ENCODE measurements at places on chromosomes 4 and X.

- DNase-seq = no peak
Measured at GRCh38 chr4:187006189-187006618, 282.5 kb upstream of the FAT1 start.

DNA sequence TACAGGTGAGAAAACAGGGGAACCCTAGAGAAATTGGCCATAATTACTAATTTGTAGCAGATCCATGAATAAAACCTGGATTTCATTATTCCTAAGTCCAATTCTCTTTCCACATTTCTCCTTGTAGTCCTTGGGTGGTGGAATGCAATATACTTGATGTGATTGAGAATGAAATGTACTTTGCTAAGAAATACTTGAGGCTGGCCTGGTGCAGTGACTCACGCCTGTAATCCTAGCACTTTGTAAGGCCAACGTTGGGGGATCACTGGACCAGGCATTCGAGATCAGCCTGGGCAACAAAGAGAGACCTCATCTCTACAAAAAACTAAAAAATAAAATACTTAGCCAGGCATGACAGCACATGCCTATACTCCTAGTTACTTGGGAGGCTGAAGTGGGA lies 15.9 kb downstream of the TMEM184C start:
- DNase-seq = no peak

DNA sequence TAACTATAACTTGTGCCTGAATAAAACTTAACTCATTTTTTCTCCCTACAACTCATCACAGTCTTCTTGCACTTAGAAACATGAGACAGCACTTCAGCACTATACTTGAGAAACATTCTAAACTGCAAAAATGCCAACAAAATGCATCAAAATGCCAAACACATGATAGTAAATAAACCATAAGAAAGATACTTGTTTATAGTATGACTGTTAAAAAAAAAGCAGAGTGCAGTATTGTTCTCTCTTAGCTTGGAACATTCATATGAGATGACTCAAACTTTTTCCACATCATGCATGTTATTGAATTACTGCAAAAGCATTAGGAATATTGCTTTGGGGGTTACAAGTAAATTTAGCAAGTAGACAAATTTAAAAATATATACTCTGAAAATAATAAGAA lies 135.7 kb upstream of the ANXA10 start:
- no peak for DNase-seq

DNA sequence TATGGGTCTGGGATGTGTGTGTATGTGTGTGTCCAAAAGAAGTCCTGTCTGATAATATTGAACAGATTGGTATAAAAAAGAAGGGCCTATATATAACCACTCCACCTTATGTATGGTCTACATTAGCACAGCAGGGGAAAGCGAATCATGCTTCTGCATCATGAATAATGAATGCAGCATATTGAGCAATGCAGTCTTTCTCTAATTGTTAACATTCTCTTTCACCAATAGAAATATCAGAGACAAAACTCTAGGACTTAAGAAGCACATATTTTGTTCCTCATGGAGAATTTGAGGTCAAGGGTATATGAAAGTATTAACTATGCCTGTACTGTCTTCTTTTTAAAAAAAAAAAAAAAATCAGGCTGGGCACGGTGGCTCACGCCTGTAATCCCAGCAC lies 264.3 kb upstream of the NOCT start:
- DNase-seq = no peak

GRCh38 chr4:104989371-104989770 lies 157.3 kb upstream of the TET2 start:
- no peak for DNase-seq

GRCh38 chr4:20643631-20644030 lies 56.6 kb upstream of the PACRGL start:
- no peak for DNase-seq

GRCh38 chr4:72529148-72529822 lies 39.7 kb downstream of the ADAMTS3 start:
- DNase-seq = no peak

DNA sequence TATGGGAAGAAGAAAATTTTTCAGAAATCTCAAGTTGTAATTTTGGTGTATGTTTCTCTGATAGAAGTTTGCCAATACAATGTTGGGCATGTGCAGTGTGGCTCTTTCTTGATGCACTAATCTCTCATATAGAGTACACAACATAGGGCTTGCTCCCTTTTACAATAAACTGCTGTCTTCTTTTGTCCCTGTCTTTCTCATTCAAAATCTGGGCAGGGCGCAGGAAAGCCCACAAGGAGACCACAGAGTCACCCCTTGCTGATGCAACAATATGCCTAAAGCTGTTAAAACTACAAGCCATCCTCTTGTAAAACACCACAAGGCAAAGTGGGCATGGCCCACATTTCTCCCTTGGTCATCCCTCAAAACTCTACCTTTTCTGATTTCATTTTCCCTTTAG lies 63.4 kb upstream of the TBC1D9 start:
- no peak for DNase-seq

GRCh38 chr4:74123065-74123728 lies 24.2 kb upstream of the CXCL2 start:
- DNase-seq = no peak

- DNase-seq = no peak
Measured at GRCh38 chr4:5562476-5562875, 145.9 kb downstream of the EVC2 start.

DNA sequence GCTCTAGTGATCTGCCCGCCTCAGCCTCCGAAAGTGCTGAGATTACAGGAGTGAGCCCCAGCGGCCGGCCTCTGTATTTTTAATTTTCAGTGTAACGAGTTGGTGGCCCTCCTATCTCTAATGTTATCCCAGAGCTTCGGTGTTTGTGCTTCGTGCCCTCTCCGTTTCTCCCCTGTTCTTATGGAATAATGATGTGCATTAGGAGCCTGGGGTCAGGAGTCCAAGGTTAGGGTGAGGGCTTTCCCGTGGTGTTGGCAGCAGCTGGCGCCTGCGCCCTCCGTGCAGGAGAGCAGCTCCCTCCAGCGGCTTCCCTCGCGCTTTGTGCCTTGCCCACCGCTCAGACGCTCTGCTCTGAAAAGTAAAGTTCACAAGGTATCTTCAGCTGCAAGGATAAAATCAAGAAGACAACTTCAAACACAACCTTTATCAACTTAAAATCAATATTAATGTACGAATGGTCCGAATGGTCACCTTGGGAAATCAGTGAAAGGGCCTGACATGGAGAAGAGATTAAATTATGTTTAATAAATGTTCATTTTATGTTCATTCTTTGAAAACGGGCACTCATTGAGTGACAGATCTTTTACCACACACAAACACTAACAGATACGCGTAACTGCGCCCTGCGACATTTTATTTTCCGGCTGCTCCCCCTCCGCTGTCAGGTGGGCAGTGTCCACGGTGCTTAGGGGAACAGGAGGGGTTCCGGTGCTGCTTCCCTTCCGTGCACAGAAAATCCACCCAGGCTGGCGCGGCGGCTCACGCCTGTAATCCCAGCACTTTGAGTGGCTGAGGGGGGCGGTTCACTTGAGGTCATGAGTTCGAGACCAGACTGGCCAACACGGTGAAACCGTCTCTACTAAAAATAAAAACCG lies 62.4 kb downstream of the TRAPPC11 start:
- DNase-seq = no peak

- no peak for DNase-seq
Measured at GRCh38 chr4:113153529-113154101, 104.2 kb downstream of the ANK2 start.

GRCh38 chrX:124346877-124347241 lies 496 bp downstream of the SH2D1A start:
- no peak for DNase-seq

DNA sequence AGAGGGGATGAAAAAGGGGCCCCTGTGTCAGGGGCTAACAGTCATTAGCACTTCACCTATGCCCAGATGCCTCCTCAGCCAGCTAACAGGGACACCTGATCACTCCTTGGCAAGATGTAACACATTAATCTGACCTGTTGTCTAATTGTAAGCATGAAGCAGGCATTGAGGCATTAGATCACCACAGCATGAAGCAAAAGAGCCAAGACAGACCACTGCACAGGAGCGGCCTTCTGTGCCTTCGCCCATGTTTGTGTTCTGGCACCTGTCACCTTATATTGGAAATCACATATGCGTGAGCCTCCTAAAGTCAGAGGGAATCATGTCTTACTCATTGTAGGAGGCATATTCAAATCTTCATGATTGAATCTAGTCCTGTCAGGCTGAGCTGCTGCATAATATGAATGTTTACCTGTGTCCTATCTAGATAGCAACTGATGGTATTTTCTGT lies 48.4 kb downstream of the PTTG2 start:
- DNase-seq = no peak

DNA sequence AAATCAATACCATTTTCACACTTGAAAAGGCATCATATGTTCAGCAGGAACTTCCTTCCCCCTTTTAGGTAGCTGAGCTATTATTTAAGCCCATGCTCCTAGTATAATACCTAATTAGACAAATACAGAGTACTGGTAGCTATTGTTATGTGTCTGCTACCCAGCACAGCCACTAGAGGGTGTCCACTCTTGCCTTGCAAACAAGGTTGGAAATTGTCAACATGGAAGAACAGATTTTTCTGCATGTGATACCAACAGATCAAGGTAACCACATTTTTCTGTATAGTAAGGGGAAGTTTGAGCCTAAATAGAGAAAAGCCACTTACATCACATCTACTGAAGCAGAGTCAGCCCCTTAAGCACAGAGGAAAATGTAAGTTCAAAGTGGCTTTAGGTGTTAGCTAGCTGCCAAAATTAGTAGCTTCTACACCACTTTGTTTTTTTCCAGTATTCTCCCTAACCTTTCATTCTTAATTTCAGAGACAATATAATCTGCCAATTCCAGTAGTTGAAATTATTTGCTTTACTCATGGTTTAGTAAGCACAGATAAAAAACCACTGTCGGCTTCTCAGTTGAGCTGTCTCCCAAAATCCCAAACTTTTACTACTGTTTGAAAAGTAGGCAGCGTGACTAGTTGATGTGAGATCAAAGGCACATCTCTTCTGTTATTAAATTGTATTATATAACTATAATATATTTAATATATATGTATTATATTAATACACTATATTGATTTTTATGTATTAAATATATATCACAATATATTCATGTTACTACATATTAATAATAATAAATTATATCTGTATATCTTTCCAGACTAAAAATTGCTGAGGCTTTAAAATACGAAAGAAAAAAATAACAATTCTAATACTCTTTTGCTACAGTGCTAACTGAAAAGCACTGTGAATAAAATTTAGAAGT lies 38.2 kb downstream of the EDNRA start:
- DNase-seq = no peak

- no peak for DNase-seq
Measured at GRCh38 chr4:60992037-60992436, 208.1 kb upstream of the ADGRL3 start.

DNA sequence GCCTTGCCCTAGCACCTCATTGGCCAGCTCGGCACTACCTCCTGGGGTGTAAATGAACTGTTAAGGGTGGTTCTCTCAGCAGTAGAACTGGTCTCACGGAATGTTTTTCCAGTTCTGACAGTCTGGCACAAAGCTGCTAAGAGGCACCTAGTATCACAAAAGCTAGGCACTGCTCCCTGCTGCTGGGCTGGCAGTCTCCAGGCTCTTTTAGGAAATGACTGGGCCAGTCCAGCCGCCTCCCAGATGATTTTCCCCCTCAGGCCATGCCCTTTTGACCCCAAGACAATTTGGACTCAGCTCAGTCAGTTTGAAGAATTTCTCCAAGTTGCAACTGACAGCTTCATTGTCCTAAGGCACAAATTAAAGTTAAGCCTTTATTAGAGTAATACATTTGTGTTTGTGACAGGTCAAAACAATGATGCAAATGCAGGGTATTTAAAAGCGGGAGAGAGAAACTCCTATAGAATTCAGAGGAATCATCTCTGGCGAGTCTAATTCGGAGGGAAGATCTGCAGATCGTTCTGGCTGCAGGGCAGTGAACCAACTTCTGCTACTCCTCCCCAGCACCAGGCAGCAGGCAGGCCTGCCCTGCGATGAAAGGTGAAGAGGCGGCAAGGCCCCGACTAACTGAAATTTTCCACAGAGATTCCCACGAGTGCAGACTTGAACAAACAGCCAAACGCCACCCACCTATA lies 7.9 kb downstream of the FRMD7 start:
- DNase-seq = no peak

DNA sequence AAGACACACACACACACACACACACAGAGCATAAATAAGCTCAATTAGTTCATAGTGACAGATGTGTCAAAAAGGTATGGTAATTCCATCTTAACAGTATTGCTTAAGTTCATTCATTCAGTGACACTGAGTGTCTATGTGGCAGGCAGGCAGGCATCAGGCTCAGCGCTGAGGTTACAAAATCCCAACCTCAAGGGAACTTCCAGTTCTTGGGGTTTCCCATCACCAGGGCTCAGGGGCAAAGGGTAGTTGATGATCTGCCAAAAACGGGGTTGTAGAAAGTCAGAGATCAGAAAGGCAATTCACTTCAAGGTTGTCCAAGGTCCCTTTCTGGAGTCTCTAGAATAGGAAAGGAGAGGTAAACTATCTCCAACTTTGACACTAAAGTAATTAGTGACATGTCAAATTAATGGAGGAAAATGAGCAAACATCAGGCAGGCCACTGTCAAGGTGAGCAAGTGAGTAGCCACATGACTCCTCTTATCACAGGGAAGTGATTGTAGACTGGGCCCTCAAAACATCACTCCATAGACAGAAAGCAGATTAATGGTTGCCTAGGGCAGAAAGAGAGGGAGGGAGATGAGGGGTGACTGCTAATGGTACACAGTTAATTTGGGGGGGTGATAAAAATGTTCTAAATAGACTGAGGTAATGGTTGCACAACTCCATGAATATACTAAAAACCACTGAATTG lies 41.8 kb downstream of the GPC4 start:
- no peak for DNase-seq

GRCh38 chr4:35793045-35793722 lies 451.1 kb downstream of the ARAP2 start:
- DNase-seq = no peak

DNA sequence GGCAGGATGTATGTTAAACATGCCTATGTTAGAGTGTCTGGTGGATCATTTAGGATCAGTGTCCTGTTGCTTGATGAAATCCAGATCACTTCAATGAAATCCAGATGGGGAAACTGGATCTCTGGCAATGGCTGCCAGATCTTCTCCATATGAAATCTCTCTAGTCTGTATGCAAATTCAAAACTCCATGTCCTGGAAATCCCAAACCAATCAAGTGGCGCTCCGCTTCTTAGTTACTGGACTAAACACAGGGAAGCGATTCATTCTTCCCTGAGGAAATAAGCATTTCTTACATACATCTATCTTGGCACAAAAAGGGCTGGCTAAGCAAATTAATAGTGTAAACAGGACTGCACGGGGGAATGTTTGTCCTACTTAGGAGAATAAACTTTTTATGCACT lies 94.9 kb downstream of the HDAC8 start:
- DNase-seq = no peak

GRCh38 chr4:30653291-30653690 lies 66.9 kb upstream of the PCDH7 start:
- DNase-seq = no peak

- DNase-seq = no peak
Measured at GRCh38 chrX:10441464-10441863, 178.9 kb downstream of the MID1 start.

DNA sequence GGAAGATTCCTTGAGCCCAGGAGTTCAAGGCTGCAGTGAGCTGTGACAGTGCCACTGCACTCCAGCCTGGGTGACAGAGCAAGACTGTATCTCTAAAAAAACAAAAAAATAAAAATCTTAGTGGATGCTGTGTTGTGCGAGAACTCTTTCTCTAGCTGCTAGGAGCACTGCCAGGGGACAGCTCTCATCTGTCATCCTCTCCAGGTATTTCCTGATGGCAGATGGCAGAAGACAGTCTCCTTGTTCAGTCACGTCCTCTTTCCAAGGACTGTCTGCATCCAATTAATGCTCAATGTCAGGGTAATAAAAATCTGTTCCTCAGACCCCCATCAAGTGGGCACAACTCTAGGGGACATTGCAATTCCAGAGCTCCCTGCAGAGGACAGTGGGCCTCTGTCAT lies 29.2 kb downstream of the PPM1K start:
- no peak for DNase-seq
